Caudate nucleus (tissue), 63 donors: ENCODE measurements at places on chromosomes 12 and 14.

GRCh38 chr12:42267413-42268190 lies 29.6 kb upstream of the YAF2 start:
- no peak for DNase-seq

DNA sequence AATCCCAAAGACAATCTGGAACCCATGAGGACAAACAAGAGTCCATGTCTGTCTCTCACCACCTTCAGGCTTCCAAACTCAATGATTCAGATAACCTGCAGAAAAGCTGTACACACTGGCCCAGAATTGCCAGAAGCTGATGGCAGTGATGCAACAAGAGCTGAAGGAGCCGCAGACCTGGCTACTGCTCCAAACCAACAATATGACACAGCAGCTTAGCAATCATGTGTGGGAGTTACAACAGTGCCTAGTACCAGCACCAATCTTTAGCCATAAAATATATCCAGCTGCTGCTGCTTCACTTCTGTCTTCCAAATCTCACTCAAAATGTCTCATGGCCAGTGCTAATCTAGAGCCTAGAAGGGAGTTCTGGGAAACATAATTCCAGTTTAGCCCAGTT lies 22.0 kb downstream of the RPS6KA5 start:
- DNase-seq, result no peak

GRCh38 chr14:78313499-78313898 lies 143.3 kb downstream of the NRXN3 start:
- no peak for DNase-seq

DNA sequence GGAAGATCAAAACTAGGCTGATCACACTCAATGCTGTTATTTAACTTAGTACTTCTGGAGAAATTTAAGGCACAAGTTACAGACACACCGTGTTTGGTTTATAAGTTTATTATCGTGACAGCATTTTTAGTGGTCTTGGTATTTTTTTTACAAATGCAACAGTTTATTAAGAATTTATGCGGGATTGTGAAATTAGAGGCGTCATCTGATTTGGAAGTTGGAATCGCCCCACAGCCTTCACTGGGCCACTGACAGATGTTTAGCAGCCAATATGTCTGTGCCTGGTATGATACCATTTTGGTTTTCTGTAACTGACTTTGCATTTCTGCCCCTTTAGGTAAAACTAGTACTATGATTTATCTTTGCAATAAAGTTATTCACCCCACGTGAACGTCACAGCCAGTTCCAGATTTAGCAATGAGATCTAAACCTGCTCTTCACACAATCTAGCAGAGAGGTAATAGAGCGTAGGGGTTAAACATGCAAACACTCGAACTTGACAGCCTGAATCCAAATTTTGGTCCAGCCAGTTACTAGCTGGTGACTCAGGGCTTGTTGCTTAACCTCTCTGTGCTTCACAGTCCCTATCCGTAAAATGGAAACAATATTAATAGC lies 73.2 kb upstream of the SSTR1 start:
- DNase-seq, result no peak

GRCh38 chr12:32419520-32419960 lies 20.2 kb downstream of the FGD4 start:
- no peak for DNase-seq

DNA sequence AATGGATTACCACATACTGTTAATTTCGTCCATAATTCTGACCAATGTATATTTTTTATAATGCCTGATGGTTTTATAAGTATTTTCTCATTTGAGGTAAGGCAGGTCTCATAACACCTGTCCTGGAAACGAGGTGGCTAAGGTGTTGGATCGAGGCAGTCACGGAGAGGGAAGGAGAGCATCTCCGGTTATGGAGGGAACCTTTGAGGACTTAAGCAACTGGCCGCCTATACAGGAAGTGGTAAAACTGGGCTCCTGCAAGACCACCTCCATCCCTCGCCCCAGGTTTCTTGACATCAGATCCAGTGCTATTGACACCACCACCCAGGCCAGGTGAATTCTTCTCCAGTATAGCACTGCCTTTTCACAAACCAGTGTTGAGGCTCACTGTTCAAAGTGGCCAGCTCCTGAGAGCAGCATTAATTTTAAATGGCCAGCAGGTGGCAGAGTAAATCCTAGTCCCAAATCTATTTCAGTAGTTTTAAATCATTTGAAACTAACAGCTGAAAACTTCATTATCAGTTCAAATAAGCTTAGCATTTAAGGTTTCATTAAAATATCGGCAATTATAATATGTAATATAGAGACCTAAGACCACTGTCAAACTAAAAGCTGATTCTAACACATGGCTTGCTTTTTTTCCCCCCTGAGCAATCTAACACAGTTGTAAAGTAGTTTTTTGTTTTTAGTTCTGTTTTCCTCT lies 100.8 kb downstream of the PPM1A start:
- no peak for DNase-seq
